Stimulated activated CD4-positive, alpha-beta T cell treated with anti-CD3 and anti-CD28 coated beads, Interleukin-15, amount 100 ng/mL, for 1 hour (primary cell): ENCODE measurements at places on chromosomes 2 and 18.

DNA sequence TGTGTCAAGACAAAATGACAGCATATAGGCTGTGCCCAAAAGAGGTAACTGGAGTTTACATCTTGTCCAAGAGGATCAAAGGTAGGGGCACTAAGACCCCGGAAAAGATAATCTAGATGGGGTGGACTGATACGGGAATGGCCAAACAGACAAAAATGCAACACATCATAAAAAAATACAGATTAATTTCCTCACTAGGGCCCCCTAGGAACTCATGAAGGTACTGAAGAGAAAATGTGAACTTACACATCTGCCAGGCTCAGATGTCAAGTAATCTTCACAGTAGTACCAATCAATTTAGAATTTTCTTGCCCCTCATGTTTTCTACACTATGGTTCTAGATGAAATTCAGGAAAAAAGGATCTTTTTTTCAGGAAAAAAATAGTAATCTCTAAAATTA lies 115.6 kb upstream of the REG3A start:
- DNase-seq, result no peak

DNA sequence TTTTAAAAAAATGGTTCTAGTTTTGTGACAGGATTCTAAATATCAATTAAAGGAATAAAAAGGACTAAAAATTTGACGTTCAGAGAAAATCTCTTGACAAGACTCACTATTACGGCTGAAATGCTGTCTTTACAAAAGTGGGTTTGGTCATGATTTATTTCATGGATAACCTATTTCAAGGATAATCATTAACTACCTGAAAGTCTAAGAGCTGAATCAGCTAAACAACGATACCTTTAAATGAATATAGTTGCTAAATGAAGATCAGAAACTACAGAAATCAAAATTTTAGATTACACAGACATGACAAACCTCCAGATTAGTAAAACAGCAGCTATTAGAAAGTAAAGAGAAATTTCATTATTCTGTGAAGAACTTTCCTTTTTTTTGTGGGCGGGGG lies 35.7 kb downstream of the RTTN start:
- no peak for DNase-seq

DNA sequence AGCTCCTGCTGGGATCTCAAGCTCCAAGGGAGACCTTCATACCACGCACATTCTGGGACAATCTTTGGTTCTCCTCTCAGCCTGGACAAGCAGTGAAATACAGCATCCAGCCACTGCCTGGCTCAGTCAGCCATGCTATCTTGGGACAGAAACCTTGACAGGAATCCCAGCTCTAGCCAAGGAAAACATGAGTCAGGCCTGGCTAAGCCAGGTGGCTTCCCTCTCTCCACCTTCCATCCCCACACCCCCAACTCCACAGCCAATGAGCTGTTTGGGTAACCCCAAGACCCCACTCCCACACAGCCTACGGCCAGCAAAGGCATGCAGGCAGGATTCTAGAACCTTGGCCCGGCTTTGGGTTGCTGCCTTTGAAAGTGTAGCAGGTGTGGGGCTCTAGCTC lies 64.9 kb downstream of the MCFD2 start:
- no peak for DNase-seq

DNA sequence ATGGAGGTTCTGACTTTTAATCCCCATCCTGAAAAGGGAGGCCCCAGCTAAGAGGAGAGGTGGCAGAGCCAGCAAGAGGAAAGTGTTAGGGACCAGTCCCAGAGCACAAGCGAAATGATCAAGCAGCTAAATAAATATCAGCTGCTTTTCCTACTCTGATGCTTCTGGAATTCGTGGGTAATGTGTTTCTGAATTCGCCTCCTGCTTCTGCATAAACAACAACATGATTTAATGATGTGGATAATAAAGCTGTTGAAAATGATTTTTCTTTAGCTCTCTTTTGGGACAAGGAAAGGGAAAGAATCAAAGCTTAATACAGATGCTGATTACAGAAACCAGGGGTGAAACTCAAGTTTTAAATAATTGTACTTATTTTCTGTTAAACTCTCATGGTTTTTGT lies 329.7 kb downstream of the PDE11A start:
- DNase-seq, result no peak

- no peak for DNase-seq
Measured at GRCh38 chr2:231000211-231000904, 4.4 kb downstream of the SPATA3 start.

- DNase-seq, result no peak
Measured at GRCh38 chr2:71773218-71773617, 319.9 kb downstream of the DYSF start.

- DNase-seq, result no peak
Measured at GRCh38 chr2:25234738-25235137, 66.4 kb upstream of the POMC start.

GRCh38 chr18:13220361-13220991 lies 1.9 kb downstream of the LDLRAD4 start:
- DNase-seq, result no peak

GRCh38 chr2:186848873-186849578 lies at the start of gene ZSWIM2:
TSS of gene ZSWIM2 (minus strand) at chr2:186849170. CDS start at chr2:186849130, 40 bp downstream.
- no peak for DNase-seq
